Esophagus muscularis mucosa (tissue), 4 donors: ENCODE measurements at places on chromosomes 16 and 17. TPM values are rescaled to one million over a fixed set of nuclear protein-coding genes. Genes with fewer than 3 reads are reported as not detected.

- no peak for DNase-seq
- no peak overlapping the region for H3K4me3 ChIP-seq
- no peaks in the 10 kb centered on the region for H3K36me3 ChIP-seq
- H3K4me1 ChIP-seq, result no peaks in the 10 kb centered on the region
- no peak overlapping the region for H3K27ac ChIP-seq
Measured at GRCh38 chr17:83161298-83162034, 82.1 kb downstream of the METRNL start.

GRCh38 chr17:70655176-70655958, 486.0 kb downstream of the KCNJ2 start:
- H3K27me3 ChIP-seq, result no peaks in the 10 kb centered on the region
- no peaks in the 10 kb centered on the region for H3K36me3 ChIP-seq
- no peaks in the 10 kb centered on the region for H3K4me1 ChIP-seq
- no peak overlapping the region for H3K27ac ChIP-seq
- no peak for DNase-seq
- H3K4me3 ChIP-seq, result no peak overlapping the region

Gene ASPSCR1
- total RNA-seq, result 17.1 TPM

Gene MT1M
- total RNA-seq, result 3.7 TPM
